NCI-H748 treated with DMSO at 0.1 percent for 48 hours (cell line): ENCODE measurements at places on chromosomes 6 and 20.

DNA sequence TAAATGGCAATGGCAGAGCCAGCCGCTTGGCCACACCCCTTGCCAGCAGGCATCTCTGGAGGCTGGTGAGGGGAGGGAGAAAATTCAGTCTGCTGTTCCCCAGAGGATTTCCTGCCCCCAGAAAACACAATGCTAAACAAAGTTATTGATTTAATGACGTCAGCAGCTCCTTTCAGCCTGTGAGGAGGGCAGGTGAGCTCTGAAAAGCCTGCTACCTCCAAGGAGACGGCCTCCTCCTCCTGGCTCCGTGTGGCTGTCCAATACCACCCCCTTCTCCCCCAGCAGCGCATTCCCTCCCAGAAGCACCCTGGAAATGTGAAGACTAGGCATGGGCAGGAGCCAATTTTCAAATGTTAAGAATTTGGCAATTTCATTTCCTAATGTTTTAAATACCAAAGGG is 393.1 kb downstream of the ZFAND3 start:
- DNase-seq: peak; percentile 90

DNA sequence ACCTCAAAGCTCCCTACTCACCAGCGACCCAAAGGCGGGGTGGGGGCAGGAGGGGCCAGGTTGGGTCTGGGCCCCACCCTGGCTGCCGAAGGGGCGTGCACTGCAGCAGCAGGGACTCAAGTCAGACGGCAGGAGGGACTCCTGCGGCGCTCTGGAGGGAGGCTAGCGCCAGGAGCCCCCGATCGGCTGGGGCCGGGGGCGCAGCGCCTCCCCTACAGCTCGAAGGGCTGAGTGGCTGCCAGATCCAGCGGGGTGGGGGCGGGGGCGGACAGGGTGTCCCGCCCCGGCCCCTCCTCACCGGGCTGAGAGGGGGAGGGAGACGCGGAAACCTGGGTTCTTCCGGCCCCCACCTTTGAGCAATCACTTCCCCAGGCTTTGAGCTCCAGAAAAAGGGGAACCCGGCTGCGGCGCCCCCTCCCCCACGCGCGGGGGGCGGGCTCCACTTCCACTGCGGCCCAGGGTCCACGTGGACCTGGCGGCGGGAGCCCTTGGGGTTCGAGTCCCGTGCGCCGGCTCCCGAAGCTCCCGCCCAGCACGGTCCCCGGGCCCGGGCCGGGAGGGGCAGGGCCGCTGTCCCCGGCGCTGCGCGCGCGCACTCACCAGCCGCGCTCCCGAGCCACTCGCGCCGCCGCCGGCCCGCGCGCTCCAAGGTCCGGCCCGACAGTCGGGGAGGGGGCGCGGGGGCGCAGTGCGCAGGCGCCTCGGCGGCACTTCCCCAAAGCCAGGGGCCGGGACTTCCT is at the start of gene RGS19:
TSS of gene RGS19 (minus strand) at position 246 of the 740 bp plus-strand sequence. CDS start 2,632 bp downstream, outside the sequence.
- peak; percentile 10 for DNase-seq

- no peak for DNase-seq
Observed at GRCh38 chr6:96913621-96914020, 10.9 kb upstream of the KLHL32 start.

DNA sequence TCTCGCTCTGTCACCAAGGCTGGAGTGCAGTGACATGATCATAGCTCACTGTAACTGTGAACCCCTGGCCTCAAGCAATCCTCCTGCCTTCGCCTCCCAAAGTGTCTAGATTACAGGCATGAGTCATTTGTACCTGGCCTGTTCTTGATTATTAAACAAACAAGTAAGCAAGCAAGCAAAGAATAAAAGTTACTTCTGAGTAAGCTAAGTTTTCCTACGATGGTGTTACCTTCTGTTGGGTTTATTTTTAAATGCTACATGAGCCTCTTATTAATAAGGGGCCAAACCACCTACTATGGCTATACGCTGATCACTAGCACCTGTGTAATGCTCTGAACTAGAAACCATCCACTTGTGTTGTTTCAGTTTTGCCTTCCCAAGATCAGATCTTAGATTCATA is 50.8 kb downstream of the IL22RA2 start:
- no peak for DNase-seq

DNA sequence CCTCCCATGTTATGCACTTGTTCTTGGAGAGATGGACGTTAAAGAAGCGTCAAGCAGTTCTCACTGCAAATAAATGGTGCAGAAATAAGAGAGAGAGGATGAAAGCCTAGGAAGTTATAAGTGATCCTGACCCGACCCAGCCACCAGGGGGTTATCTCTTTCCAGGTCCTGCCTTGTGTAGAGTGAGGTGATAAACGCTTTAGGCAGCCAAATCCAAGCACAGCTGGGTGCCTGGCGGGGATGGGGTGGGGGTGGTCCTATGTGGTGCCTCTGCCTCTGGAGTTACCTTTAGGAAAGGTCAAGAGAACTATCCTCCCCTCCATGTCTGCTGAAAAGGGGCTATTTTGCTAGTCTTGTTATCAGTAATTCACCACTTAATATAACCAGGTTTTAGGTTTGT is 9.2 kb upstream of the TFAP2A start:
- DNase-seq: no peak

DNA sequence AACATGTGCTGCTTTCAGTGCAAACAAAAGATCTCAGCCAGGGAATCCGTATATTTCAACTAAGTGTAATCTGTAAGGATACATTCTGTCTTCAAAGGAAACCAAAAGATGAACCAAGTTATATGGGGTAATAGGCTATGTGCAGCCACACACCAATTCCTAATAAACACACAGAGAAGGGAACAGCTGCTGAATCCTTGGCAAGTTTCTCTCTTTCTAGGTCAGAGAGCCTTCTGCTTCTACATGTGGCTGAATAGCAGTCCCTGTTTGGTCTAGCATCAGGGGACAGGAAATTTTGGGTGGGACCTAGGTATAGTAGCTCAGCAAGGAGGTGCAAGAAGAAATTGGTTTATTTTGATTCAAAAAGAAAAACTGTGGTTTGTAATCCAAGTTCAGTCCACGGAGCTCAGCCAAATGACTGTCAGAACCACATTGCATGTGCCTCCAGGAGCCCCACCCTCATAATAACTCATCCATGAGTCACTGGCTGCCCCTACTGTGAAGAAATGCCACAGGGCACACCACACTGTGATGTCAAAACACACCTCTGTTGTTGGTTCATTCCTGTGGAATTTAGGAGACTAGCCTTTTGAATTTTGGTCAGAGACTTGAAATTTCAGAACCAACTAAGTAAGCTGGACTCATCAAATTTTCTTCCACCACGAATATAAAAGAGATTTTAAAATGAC is 21.1 kb downstream of the SPTLC3 start:
- no peak for DNase-seq

DNA sequence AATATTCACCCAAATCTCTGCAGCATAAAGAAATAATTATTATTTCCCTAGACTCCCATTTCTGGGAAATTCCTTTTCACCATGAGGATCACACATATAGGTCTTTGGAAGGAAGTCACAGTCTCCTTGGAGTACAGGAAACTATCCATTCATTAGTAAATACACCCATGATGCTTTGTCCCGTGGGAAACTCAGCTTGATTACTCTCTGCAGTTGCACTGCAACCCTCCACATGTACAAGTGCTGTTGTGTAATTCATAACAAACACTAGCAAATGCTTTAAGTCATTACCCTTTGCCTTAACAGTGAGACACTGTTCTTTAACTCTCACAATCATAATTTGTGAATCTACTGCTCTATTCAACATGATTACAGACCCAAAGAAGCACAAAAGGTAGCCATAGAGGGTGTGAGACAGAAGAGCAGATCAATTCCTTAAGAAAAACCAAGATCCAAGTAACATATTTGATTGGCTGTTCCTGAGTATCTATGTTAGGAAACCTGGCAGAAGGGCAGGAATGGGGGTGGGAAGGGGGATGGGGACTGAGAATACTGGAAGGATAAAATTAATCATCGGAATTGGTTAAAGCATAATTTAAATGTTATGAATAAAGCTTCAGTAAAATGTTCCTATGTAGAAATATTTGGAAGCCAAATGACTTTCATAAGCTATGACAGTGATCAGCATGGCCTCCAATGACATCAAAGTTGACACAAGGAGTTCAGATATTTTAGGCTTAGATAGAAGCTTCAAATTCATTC is 268.0 kb downstream of the HACE1 start:
- no peak for DNase-seq

- DNase-seq: no peak
Observed at GRCh38 chr20:21714297-21715192, 9.1 kb downstream of the PAX1 start.
